ENCODE measurements at places on chromosomes 5 and 9.

DNA sequence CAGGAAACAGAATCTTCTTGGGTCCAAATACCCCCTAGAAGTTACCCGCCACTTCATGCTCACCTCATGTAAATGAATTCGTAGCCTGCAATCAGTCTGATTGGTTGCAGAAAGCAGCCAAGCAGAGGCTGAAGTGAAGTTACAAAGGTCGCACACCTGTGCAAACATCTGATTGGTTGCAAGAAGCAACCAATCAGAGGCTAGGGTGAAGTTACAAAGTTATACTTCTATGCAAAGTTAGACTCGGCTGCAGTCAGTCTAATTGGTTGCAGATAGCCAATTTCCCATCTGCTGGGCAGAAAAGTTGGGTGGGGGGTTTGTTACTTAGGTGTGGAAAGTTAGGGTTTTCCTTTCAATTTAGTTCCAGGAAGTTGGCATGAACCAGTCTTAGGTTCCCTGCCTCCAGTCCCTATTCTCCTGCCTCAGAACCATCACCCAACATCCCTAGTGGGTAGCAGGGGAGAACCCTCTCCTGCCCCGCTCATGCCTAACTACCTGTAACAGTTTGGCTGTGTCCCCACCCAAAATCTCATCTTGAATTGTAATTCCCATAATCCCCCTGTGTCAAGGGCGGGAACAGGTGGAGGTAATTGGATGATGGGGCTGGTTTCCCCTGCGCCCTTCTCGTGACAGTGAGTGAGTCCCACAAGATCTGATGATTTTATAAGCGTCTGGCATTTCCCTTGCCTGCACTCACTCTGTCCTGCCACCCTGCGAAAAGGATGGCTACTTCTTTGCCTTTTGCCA lies 1.2 kb upstream of the RUSC2 start:
- no peak for DNase-seq

DNA sequence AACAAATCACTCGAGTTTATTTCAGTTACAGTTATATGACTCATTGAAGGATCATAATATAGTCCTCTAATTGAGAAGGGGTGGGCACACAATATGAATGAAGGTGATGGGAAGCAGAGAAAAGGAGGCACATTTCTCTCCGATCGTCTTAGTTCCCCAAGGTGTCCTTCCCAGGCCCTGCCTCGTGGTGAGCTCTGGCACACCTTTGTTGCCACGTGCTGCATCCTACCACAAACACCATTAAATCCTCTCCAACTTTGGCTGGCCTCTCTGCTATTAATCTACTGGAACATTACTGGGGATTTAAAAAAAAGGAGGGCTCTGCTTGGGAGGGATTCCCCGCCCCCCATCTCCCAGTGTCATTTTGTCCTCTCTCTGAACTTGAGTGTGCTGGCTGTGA lies 42.9 kb downstream of the CDH6 start:
- DNase-seq, result no peak

- DNase-seq, result no peak
Observed at GRCh38 chr5:90297045-90297764, 112.4 kb downstream of the CETN3 start.

DNA sequence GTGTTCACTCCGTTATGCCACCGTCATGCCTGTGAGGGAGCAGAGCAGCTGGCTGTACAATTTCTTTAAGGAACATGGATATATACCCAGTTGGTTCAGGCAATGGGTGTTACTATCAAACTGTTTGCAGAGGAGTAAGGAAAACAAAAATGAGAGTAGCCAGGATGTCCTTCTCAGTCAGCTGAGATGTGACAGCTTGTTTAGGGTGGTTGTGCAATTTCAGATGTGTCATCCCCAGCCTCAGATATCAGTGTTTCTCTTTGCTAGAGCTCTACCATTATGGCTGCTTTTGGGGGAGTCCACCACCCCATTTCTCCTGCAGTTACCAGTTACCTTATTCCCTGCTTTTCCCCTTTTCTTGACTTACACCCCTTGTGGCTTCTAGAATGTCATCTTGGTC lies 135.2 kb upstream of the SLC24A2 start:
- no peak for DNase-seq

GRCh38 chr9:5578018-5578697 lies 50.7 kb upstream of the RIC1 start:
- DNase-seq, result no peak

DNA sequence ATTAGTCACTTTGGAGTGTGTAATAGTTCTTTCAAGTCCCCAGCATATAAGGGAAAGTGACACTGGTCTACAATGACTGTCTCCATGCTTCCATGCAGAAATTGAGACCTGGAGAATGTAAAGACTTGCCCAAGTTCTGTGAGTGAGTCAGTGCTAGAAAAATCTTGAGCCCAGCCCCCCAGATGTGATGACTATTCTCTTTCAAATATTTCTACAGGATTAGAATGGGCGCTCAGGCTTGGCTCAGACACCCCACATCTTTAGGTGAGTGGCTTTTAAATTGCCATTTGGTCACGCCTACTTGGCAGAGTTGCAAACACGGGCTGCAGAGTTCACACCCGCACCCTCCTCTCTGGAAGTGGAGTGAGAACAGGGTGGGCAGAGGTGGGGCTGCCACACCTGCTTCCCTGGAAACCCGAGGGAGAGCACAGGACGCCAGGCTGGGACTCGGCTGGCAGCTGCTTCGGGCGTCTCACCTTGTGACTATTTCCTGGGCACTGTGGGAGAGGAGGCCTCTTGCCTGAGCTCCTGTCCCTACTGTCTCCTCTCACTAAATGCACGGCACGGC lies 37.6 kb downstream of the ROPN1L start:
- DNase-seq, result peak; percentile 39

GRCh38 chr9:71924576-71924975 lies 13.1 kb downstream of the C9orf85 start:
- no peak for DNase-seq

DNA sequence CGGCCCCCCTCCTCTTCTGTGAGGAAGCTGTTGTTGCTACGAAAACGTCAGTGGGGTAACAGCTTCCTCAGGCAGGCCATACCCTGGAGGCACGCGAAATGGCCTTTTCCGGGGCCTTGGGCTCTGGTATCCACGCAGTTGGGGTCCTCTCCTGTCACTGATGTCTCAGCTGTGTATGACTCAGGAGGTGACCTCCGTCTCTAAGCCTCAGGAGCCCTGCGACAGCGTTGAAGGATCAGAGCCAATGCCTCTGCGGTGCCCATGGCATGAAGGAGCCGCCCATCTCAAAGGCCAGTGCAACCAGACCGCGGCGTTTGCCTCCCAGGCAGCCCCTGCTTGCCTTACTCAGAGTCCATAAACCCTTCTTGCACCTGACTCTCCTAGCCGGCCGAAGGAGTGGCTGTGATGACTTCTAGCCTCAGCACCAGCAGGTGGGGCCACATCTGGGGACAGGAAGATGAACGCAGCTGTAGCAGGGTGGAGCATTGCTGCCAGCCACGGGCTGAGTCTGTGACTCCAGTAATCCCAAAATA lies 1.0 kb upstream of the MXD3 start:
- DNase-seq, result peak; percentile 7

GRCh38 chr9:19028835-19029451 lies 4.1 kb downstream of the SAXO1 start:
- DNase-seq, result peak; percentile 50

DNA sequence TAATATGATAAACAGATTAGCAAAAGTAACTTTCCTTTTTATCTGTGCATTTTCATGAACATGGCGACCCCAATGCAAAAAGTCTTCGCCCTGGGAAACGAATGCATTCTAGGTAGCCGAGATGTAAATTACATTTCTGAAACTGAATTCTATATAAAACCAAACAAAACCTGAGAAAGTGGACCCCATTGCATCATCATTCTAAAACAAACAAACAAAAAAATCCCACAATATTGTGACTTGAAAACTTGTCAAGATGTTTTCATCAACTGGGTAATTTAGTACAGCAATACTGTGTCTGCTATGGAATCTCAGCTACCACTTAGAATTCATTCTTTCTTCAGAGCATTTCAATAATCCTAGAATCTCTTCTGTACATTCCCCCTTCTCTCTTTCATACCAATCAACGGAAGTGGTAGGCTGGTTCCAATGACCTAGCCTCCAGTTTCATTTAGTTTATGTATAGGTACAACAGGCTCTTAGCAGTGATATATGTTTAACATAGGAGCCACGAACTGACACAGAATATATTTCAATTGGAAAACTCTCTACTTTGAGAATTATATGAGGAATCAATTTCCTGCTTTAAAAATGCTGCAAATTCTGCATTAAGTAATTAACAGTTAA lies 85.6 kb downstream of the FBXW11 start:
- no peak for DNase-seq

- no peak for DNase-seq
Observed at GRCh38 chr9:126116351-126117157, 210.1 kb upstream of the MVB12B start.

DNA sequence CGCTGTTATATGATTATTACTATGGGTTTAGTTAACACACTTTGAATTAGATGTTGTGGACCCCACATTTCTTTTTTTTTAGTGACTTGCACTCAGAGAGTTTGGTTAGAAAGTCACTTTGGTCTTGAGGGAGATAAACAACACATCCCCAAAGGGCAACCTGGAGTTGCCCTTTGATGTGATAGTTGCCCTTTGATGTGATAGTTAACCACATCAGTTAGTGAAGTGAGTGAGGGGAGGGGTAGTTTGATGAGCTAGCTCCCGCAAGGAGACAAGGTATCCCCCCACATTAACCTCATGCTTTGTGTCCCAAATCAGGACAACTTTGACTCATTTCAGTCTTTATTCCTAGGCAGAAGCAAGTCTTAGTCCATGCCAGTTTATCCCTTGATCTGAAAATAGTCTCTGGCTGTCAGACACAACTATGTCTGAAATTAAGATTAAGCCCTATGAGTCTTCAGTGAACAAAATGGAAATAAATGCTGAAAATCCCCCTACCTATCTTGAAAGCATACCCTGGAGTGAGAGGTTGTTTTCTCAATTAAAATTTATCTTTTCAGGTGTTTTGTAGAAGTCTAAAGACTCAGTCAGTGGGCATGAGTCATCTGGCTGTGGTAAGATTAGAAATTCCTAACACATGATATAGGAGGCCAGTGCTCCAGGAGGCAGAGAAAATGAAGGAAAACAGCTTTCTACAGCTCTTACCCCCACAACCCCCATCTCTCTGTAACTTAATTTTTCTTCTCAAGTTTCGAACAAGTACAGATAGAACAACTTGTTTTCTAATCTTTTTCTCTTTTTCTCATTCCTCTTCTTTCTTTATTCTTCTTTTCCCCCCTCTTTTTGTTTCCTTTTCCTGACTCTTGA lies 208.9 kb upstream of the DMRTA1 start:
- no peak for DNase-seq

DNA sequence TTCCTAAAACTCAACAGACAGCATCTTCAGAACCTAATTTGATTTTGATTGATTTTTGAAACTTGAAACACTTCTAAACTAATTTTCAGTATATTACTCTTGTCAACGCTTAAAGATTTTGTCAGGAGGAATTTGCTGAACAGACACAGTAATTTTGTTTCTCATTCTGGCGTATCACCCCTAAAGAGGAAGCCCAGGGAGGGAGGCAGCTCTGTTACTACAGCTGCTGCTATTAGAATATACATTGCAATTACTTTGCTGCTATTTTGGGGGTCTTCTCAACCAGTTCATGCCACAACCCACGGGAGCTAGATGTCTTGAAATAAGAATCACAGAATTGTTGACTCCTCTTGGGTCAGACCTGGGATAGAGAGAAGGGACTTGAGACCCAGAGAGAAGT lies 122.6 kb downstream of the TLR4 start:
- DNase-seq, result no peak

GRCh38 chr5:124908581-124909451 lies 162.4 kb upstream of the ZNF608 start:
- DNase-seq, result no peak

GRCh38 chr9:131397100-131397790 lies 3.4 kb downstream of the PRRC2B start:
- no peak for DNase-seq

DNA sequence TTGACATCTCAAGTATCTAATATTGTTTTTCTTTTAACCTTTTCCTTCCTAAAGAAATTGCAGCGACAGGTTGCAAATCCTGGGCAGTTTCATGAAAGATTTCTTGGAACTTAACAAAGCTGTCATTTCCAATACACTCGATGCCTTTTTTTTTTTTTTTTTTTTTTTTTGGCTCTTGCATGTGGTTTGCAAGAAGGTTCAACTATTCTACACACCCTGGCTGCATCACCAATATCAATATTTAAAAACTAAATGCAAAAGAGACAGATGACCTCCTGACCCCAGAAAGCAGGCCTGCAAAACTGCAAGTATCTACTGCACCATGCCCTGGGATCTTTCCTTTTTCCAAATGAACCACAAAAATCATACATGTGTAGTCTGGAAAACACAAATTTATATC lies 4.4 kb upstream of the NFIB start:
- no peak for DNase-seq

GRCh38 chr9:120915854-120916470 lies 10.6 kb downstream of the TRAF1 start:
- DNase-seq, result no peak

DNA sequence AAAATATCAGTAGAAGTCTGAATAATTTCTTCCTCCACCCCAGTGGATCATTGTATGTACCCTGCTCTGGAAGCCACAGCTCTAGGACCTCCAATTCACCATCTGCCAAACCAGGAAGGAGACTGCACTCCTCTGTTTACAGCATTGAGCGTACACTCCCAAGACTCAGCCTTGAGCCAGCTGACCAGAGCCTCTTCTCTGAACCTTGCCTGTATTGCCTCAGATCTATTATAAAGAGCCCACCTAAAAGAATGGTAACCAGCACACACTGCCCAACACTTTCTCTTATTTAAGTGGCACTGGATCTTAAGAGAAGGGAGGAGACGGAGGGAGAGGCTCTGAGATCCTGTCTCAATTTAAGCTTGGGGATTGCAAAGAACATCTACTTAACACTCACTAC lies 217.8 kb upstream of the RASEF start:
- no peak for DNase-seq

GRCh38 chr5:135490245-135491037 lies 38.3 kb upstream of the TIFAB start:
- DNase-seq, result no peak

- no peak for DNase-seq
Observed at GRCh38 chr9:88502552-88503034, 32.4 kb upstream of the NXNL2 start.

DNA sequence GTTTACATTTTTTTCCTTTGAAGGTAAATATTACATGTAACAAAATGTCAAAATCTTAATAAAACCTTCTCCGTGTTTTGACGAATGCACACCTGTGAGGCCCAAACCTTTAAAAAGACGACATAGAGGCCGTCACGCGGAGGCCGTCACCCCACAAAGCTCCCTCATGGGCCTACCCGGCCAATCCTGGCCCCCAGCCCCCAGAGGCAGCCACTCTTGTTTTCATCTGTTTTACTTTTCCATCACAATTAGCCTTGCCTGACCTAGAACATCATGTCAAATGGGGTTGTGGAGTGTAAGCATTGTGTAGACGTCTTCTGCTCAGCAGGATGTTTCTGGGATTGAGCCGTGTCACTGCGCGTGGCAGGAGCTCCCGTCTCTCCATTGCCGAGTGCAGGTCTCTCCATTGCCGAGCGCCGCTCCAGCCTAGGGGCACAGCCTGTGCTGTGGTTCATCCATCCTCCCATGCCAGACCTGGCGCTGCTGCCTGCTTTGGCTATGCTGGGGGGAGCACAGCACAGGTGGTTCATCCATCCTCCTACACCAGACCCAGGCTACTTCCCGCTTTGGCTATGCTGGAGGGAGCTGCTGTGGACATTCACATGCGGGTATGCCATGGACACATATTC lies 52.2 kb upstream of the IRX4 start:
- no peak for DNase-seq

Data from NCI-H187 treated with DMSO at 0.1 percent for 48 hours (cell line).